ENCODE measurements at places on chromosomes 4 and X. TPM values are rescaled to one million over a fixed set of nuclear protein-coding genes. Genes with fewer than 3 reads are reported as not detected.

PNCK gene
- total RNA-seq: 0.37 TPM

GJB1 gene
- not detected for total RNA-seq

F9 gene
- total RNA-seq: not detected

ZFP92 gene
- 0.54 TPM for total RNA-seq

FAM47A gene
- not detected for total RNA-seq

CXCL5 gene
- total RNA-seq: 54.6 TPM

XK gene
- total RNA-seq: 0.39 TPM

APBB2 gene
- total RNA-seq: 6.5 TPM

GCNA gene
- total RNA-seq: 1.4 TPM

TEX13C gene
- total RNA-seq: not detected

NCAPG gene
- 25.6 TPM for total RNA-seq

RASSF6 gene
- 0.98 TPM for total RNA-seq

SGCB gene
- total RNA-seq: 16.8 TPM

FGFRL1 gene
- total RNA-seq: 20.1 TPM

GLRA3 gene
- total RNA-seq: not detected

BEX5 gene
- not detected for total RNA-seq

FHDC1 gene
- 0.49 TPM for total RNA-seq

EXOC1L gene
- not detected for total RNA-seq

PHEX gene
- total RNA-seq: 0.34 TPM

ANKRD50 gene
- 5.2 TPM for total RNA-seq

IL3RA gene
- total RNA-seq: 0.16 TPM

TRIM75 gene
- total RNA-seq: not detected

CT45A3 gene
- total RNA-seq: 0.16 TPM

HGFAC gene
- 0.08 TPM for total RNA-seq

Measured in A549 treated with CORT108297 at 1 μM for 4 hours (cell line).